ENCODE measurements at places on chromosomes 16 and 17. TPM values are rescaled to one million over a fixed set of nuclear protein-coding genes. Genes with fewer than 3 reads are reported as not detected.

Gene CNTROB
- total RNA-seq, result 23.8 TPM

Gene EXOC3L1
- 3.4 TPM for total RNA-seq

Gene HOXB6
- 3.1 TPM for total RNA-seq

Gene CCL16
- total RNA-seq, result 0.21 TPM

- DNase-seq, result no peak
Measured at GRCh38 chr17:2656283-2656682, 55.3 kb downstream of the CLUH start.

DNA sequence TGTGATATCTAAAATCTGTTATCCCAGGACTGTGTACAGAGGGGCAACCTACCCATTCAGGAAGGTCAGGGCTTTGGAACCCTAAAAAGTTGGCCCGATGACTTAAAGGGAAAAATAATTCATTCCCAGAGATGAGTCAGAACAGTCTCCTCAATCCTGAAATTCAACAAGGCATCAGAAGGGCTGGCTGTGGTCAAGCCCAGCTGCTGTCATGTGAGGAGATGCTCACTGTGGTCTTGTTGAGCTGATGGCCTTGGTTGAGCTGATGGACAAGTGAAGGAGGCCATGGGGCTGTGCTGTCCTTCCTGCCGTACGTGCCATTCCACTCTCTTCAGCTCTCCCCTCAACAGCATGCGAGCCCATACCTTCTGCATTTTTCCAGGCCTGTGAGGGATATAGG is 20.9 kb upstream of the DRG2 start:
- DNase-seq, result no peak

DNA sequence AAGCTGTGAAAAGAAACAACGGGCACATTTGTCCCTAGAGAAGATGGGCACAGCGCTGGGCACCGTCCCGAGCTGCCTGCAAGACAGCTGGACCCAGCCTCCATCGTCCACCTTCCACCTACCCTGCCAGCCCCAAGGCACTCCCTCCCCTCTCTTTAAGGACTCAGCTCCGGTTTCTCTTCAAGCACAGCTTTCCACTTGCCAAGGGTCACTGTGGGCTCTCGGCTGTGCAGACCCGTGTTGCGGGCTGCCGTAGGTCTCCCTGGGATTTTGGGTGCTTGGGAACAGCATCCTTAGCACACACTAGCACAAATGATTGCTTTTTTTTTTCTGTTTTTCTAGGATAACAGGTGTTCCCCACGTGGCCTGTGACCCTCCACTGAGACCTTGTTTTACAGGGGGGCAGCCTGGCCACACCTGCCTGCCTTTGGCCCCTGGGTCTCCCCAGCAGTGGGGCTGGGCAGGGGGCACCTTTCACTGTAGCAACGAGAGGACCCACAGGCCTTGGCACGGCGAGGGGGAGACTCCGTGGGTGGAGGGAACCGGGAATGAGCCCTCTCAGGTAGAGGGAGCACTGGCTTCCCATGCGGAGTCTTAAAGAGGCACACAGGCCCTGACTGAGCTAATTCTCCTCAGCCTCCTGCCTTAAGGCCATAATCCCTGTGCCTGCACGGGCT is 1.4 kb downstream of the CHMP6 start:
- no peak for DNase-seq

GRCh38 chr16:69754143-69754468 is 620 bp downstream of the NOB1 start:
- DNase-seq, result no peak

GRCh38 chr16:58336332-58337089 is 41.7 kb upstream of the PRSS54 start:
- peak; percentile 53 for DNase-seq

GRCh38 chr17:74542166-74542565 is 3.7 kb downstream of the CD300C start:
- DNase-seq, result no peak

Gene CES4A
- total RNA-seq, result 4.9 TPM

- DNase-seq, result no peak
Measured at GRCh38 chr17:82668024-82668630, 19.9 kb upstream of the WDR45B start.

DNA sequence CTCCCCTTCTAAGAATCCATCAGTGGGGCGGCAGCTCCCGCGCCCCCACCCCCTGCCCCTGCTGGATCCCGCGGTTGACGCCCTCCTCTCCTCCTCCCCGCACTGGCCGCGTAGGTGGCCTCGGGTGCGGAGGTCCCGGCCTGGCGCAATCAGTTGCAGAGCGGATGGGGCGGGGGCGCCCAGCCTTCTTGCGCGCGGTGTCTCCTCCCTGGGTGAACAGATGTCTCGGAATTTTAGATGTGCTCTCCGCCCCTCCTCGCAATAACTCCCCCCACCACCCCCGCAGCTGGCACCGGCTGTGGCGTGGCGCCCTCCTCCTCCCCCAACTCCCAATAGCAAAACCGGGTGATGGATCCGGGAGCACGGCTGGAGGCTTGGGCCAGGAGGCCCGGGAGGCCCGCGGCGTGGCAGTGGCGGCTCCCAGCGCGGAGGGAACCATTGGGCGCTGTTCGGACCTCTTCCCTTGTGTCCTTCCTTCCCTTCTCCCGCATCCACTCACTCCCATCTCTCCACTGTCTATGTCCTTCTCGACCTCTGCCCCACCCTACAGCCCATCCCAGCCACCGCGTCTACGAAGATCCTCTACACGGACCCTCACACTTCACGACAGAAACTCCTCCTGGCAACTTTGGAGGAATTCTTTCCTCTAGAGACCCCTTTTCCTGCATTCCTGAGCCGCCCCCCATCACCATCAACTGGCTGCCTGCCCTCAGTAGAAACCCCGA is 11.0 kb downstream of the NEUROD2 start:
- no peak for DNase-seq

DNA sequence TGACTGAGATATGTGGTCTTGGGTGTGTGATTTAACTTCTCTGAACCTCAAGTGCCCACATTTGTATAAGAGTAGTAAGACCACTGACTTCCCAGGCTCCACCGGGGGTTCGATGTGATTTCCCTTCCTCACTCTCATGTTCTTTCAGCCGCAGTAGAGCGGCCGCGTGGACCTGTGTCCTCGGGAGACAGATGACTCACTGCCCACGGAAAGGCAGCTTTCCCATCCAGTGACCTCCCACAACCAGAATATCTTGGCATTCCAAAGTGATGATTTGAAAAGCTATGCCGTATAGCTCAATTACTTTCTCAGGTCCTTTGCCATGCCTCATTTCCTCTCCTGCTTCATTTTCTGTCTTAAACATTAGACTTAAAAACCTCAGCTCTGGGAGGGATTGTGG is 73.6 kb downstream of the IL21R start:
- no peak for DNase-seq

DNA sequence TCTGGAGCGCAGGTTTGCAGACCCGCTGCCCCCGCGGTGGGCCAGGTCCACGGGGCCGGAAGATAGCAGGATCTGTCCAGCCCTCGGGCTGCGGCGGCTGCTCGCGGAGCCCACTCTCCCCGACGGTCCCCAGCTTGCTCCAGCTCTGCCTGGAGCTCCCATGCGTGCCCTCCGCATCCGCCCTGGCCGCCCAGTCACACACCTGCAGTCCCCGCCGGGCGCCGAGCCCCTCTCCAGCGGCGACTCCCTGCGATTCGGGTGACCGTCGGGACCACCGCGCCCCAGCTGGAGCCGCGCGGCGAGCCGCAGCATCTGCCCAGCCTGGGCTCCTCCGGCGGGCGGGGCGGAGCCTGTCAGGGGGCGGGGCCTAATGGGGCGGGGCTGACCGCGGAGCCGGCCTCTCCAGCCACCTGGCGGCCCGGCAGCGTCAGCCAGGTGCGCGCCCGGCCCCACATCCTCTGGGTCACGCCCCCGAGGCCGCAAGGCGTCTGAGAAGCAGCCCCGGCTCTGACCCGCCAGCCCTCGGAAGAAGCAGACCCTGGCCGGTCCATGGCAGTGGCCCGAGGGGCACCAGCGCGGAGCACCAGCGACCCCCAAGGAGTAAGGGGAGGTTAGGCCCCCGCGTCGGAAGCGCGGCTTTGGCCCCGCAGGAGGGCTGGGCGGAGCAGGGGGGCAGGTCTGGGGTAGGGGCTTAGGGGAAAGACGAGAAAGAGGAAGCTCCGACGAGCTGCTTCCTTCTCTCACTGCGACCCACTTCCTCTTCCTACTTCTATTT is at the start of gene PIK3R5:
Gene PIK3R5, minus strand, starts transcription at position 314 of the 775 bp plus-strand sequence. CDS start 54,213 bp downstream, outside the sequence.
- no peak for DNase-seq

Gene GLTPD2
- total RNA-seq, result not detected

Gene GAST
- not detected for total RNA-seq

- DNase-seq, result no peak
Measured at GRCh38 chr17:49959183-49959935, 9.6 kb upstream of the DLX4 start.

DNA sequence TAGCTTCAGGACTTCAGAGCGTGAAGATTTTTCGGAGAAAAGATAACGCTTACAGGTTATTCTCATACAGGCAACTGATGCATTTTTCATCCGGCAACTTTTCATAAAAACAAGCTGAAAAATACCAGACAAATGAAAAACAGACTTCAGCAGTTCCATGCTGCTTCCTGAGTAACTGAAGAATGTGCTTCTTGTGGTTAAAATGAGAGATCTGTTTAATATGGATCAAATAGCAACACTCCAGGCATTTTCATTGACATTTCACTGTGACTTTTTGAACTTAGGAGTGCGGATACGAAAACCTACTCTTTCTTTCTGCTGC is 705 bp upstream of the PITPNC1 start:
- no peak for DNase-seq

DNA sequence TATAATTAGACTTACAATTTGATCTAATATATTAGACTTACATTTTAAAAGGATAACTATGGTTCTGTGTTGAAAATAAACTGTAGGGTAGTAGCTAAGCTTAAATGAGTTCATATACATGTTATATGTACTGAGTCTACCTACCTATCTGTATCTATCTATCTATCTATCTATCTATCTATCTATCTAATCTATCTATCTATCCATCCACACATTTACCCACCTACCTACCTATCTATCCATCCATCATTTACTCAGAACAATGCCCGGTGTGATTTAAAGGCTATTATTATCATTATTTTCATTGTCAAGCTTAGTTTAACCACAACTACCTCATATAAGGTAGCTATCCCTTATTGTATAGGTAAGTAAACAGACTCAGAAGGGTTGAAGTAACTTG is 7.0 kb downstream of the KRT10 start:
- no peak for DNase-seq

GRCh38 chr17:74037320-74037719 is 166.2 kb upstream of the RPL38 start:
- DNase-seq, result peak; percentile 56

GRCh38 chr16:85323230-85323960 is 211.1 kb upstream of the CIBAR2 start:
- no peak for DNase-seq

GRCh38 chr16:9348912-9349311 is 257.5 kb downstream of the HAPSTR1 start:
- DNase-seq, result no peak

Gene MT1A
- not detected for total RNA-seq

Gene DHX58
- total RNA-seq, result 7.6 TPM

- DNase-seq, result no peak
Measured at GRCh38 chr17:39200070-39200879, at the start of gene RPL19. RPL19 (plus strand) TSS chr17:39200283; CDS start chr17:39200345, 62 bp downstream.

- DNase-seq, result no peak
Measured at GRCh38 chr17:59254742-59255141, 34.4 kb downstream of the GDPD1 start.

DNA sequence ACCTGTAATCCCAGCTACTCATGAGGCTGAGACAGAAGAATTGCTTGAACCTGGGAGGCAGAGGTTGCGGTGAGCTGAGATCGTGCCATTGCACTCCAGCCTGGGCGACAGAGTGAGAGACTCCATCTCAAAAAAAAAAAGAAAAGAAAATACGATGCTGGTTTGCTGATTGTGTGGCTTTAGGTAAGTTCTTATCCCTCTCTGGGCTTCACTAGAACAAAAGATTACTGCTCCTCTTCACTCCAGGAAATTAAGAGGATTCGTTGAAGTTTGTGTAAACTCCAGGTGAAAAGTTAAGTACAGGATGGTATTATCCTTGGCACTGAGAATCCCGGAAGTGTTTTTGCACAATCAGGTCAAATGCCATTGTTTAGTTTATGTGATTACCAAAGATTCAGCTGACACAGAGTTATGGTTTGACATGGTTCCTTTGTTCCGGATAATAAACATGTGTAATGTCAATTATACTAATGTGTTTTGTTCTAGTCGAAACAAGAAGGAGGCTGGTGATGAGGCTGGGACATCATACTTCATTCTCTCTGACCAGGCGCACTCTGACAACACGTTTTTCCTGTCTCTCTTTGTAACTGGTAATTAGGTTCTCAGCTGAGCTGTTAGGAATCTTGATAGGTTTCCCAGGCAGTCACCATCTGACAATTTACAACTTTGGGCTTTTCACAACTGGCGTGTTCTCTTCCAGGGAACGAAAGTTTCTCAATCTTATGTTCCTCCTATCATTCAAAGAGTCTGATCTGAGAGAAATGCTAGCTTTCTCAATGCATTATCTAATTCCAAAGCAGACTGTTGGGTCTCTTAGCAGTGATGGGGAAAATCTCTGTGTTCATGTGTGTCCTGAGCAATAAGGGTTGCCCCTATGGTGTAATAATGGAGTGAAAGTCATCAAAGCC is 10.8 kb upstream of the TAOK1 start:
- DNase-seq, result no peak

GRCh38 chr17:48873209-48873608 is 19.4 kb upstream of the ATP5MC1 start:
- no peak for DNase-seq

Gene PRKCB
- 7.0 TPM for total RNA-seq

Gene KRT34
- not detected for total RNA-seq

- no peak for DNase-seq
Measured at GRCh38 chr16:4859900-4860255, 12.6 kb downstream of the UBN1 start.

- DNase-seq, result no peak
Measured at GRCh38 chr16:55515111-55515510, 6.2 kb downstream of the LPCAT2 start.

DNA sequence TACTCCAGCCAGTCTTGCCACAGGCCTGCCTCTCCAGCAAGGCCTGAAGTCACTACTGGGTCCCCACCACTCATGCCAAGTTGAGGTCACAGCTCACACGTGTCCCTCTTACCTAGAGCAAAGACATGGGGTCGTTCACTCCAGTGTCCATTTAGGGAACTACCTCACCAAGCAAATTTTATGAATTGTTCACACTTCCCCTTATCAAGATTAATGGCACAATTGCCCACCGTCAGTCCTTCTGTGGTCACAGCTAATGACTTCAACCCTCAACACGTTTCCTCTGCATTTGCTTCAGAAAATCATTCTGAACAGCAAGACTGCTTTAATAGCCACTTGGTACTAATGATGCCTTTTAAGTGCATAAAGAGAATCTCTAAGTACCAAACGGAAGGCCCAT is 14.6 kb downstream of the IRX6 start:
- no peak for DNase-seq

Gene HOXB7
- 2.5 TPM for total RNA-seq

All from urinary bladder (tissue), 4 donors.